CD4-positive, alpha-beta T cell (primary cell): ENCODE measurements at places on chromosomes 3 and 15.

- no peak for DNase-seq
Measured at GRCh38 chr15:68464448-68465090, 32.6 kb upstream of the ITGA11 start.

GRCh38 chr15:82045179-82045891 is 483 bp downstream of the MEX3B start:
- no peak for DNase-seq

GRCh38 chr3:72099326-72100079 is 314.6 kb upstream of the PROK2 start:
- DNase-seq: no peak

- no peak for DNase-seq
Measured at GRCh38 chr3:6222069-6222468, 638.8 kb upstream of the GRM7 start.

DNA sequence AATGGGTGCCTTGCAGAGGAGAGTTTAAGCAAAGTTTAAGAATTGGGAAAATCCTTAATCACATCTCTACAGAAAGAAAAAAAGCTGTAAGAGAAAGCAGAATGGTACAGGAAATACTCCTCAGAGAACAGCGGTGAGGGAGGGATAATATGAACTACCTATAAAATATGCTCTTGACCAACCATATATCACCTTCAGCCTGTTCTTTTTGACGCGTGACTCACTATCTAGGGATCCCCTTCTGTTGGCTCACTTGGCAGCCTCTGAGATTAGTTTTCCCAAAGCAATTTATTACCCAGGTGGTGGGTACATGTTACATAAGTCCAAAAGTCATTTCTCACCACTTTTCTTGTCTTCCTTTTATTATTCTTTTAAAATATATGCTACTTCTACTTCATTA is 97.7 kb downstream of the CNTN6 start:
- DNase-seq: no peak

DNA sequence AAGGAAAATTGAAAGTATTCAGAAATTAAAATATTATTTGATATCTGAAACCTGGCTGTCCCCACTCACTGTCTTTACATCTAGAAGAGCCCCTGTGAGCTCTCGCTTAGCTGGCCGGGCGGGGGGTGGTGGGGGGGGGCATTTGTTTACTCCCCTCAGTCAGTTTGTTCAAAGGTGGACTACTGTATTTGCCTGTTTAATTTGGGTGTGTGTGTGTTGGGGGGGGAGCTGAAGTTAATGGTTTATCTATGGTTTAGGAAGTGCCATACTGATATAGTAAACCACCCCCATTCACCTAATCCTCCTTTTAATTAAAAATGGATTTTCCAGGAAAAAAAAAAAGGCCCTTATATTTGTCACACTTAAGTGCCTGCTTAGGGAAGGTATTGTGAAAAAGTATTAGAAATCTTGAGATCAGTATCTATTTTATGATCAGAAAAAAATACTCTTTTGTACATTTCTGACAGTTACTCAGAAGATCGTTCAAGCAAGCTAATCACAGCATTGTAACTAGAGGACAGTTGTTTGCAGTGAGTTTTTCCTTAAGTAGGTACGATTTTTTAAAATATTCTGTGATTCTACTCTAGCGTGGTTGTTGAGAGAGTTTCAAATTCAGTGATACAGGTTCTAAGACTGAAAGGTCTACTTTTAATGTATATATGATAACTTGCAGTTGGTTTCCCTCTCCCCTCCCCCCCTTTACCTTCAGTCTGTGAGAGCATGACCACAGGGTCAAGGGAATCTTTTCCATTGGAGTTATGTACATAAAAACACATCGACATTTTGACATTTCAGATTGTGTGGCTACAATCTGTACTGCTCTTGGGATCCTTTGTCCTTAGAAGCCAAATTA is 8.5 kb downstream of the NR2F2 start:
- DNase-seq: no peak

GRCh38 chr15:70362886-70363285 is 265.2 kb upstream of the TLE3 start:
- DNase-seq: no peak

GRCh38 chr15:72593838-72594237 is 60.7 kb upstream of the GOLGA6B start:
- DNase-seq: no peak

DNA sequence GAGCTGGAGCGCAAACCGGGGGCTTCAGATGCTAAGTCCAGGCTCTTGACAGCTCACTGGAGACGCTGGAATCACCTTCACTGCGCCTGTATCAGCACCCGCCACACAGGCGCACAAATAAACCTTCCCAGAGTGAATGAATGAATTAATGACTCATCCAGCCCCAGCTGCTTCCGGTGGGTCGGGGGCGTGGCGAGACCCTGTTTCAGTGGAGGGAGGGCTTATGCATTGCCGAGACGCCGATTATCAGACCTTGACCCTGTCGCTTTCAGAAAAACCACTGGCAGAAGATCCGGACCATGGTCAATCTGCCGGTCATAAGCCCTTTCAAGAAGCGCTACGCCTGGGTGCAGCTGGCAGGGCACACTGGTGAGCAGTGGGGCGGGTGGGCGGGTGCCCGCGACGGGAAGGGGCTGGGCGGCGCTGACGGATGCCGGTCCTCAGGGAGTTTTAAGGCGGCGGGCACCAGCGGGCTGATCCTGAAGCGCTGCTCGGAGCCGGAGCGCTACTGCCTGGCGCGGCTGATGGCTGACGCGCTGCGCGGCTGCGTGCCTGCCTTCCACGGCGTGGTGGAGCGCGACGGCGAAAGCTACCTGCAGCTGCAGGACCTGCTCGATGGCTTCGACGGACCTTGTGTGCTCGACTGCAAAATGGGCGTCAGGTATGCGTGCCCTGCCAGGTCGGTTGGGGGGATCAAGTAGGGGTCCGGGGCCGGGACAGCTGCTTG is 7.7 kb downstream of the ITPKA start:
- DNase-seq: no peak

- DNase-seq: no peak
Measured at GRCh38 chr3:126389794-126390146, 4.9 kb upstream of the CFAP100 start.

GRCh38 chr3:55828712-55829111 is 341.6 kb upstream of the WNT5A start:
- DNase-seq: no peak

DNA sequence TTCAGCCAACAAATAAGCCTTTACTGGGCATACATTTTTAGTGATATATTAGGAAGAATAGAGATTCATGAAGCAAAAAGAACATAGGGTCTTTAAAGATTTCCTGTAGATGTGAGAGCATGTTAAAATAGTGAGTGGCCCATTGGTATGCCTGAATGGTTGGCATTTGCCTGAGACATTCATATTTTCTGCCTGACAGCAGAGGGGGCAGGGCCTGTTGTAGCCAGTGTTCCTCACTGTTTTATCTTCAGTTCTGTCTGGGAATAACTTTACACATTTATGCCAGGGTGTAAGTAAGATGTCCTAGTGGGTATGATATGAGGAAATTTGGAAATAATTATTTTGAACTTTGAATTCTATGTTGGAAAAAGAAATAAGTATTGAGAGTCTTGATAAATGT is 704.7 kb upstream of the ARPP21 start:
- DNase-seq: no peak

GRCh38 chr3:134487406-134487805 is 1.5 kb downstream of the CEP63 start:
- no peak for DNase-seq
